A549 treated with AZD2906 at 1 μM for 4 hours (cell line): ENCODE measurements at places on chromosomes 7 and 10. TPM values are rescaled to one million over a fixed set of nuclear protein-coding genes. Genes with fewer than 3 reads are reported as not detected.

Gene STK31
- 0.44 to 0.77 TPM (median 0.66 TPM) in 5 replicates for total RNA-seq

Gene ELN
- 0.12 to 0.16 TPM (median 0.14 TPM) in 4 of 5 replicates, not detected in the other for total RNA-seq

Gene ZNF736
- 0.01 to 0.02 TPM (median 0.02 TPM) in 3 of 5 replicates, not detected in the others for total RNA-seq

Gene DPYSL4
- 15.3 to 20.4 TPM (median 19.3 TPM) in 5 replicates for total RNA-seq

Gene LBX1
- not detected in 5 replicates for total RNA-seq

Gene ACTL6B
- not detected in 5 replicates for total RNA-seq
